ENCODE measurements at places on chromosomes 16 and 17.
A peak's percentile ranks its signal among the peaks of the same experiment; 100 is the strongest.

- no peak for DNase-seq
Observed at GRCh38 chr16:49377196-49377755, 3.7 kb downstream of the C16orf78 start.

- no peak for DNase-seq
Observed at GRCh38 chr17:64331366-64331765, 59.3 kb downstream of the PECAM1 start.

GRCh38 chr17:67132366-67132765, 88.0 kb downstream of the CACNG1 start:
- no peak for DNase-seq

GRCh38 chr17:32285746-32286517, 20.3 kb downstream of the RHBDL3 start:
- DNase-seq: peak; percentile 76

GRCh38 chr16:1494129-1494640, 1.0 kb downstream of the TELO2 start:
- no peak for DNase-seq

- DNase-seq: no peak
Observed at GRCh38 chr16:1776991-1777374, 4.0 kb upstream of the MRPS34 start.

DNA sequence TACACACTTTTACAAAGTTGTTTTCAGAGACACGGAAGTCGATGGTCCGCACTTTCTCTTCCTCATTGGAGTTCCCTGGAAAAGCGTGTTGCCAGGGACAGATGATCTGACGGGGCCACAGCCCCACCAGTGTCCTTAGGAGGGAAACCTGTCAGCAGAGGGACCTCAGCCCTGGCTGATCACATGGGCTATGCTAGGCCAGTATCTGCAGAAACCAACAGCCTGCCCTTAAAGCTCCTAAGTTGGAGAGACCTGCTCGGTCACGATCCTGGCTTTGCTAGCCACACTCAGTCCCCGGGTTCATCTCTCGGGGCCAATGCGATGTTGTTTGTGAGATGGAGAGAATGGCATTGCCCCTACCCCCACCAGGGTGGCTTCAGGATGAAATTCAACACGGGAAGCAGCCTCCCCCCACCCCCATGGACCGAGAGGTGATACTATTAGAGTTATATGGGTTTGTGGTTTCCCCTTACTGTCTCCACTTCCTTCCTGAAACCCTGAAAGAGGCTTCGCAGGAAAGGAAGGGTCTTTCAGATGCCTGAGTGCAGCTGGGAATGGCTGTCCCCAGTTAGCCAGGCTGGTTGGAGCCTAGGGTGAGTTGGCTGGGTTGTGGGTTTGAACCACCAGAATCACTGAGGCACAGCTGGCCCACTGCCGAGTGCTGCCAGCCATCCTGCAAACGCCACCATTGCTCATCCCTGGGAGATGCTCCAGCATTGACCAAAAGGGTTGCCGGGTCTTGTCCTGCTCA, 16.6 kb downstream of the RMI2 start:
- DNase-seq: no peak

GRCh38 chr17:60724647-60725046, 47.0 kb downstream of the BCAS3 start:
- no peak for DNase-seq

DNA sequence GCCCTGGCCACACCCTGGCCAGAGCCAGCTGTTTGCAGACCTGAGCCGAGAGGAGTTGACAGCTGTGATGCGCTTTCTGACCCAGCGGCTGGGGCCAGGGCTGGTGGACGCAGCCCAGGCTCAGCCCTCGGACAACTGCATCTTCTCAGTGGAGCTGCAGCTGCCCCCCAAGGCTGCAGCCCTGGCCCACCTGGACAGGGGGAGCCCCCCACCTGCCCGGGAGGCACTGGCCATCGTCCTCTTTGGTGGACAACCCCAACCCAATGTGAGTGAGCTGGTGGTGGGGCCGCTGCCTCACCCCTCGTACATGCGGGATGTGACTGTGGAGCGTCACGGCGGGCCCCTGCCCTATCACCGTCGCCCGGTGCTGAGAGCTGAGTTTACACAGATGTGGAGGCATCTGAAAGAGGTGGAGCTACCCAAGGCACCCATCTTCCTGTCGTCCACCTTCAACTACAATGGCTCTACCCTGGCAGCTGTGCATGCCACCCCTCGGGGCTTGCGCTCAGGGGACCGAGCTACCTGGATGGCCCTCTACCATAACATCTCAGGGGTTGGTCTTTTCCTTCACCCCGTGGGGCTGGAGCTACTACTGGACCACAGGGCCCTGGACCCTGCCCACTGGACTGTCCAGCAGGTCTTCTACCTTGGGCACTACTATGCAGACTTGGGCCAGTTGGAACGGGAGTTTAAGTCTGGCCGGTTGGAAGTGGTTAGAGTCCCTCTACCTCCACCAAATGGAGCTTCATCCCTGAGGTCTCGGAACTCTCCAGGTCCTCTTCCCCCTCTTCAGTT, 578 bp downstream of the AOC2 start:
- no peak for DNase-seq

GRCh38 chr17:17494870-17495535, 1.2 kb downstream of the RASD1 start:
- DNase-seq: peak; percentile 37

DNA sequence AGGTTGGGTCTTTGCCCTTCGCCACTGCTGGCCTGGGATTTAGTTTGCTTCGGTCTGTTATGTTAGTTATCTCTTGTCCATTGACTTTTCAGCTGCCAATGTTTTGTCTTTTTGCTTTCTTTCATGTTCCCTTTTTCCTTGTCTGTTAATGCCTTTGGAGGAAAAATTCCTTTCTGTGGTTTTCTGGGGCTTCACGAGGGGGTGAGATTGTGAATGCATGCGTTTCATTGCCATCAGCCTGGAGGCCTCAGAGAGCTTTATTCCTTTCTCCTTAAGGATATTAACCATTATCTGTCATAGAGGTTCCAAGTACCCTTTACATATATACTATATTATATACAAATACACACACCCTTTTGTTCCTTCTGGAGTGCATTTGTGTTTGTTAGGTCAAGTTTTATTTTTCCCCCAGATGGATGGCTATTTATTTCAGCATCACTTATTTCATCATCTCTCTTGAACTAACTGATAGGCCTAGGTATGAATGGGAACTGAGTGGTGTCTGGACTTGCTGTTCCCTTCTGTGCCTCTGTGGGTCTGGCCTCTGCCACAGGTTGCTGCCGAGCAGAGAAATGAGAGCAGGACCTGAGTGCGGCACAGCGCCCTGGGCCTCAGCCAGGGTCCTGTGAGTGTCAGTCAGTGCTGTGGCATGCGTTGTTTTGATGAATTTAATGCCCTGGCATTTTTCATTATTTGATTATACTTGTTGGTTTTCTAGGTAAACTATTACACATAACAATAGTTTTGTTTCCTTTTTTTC, 193.4 kb downstream of the LGALS9B start:
- no peak for DNase-seq

DNA sequence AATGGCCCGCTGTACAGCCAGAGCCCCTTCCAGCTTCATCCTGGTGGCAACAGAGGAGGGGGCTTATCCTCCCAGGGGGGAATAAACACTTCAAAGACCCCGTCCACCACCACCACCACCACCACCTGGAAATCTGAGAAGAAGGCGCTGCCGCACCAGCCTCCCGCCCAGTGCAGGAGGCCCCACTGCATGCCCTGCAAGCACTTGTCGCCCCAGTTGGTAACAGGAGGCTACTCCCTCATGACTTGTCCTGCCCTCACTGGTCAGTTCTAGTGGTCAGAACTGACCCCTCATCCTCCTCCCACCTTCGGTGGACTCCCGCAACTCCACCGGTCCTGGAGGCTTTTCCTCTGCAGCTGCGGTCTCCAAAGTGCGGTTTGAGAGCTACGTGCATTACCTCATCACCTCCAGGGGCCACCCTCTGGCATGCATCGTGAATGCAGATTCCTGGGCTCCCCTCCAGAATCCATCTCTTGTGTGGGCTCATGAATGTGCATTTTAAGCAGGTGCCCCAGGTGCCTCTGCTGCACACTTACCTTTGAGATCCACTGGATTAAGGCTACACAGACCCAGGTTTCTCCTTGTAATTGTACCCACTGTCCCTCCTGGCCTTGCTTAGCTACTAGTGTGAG, 71.8 kb downstream of the SRCIN1 start:
- DNase-seq: no peak

DNA sequence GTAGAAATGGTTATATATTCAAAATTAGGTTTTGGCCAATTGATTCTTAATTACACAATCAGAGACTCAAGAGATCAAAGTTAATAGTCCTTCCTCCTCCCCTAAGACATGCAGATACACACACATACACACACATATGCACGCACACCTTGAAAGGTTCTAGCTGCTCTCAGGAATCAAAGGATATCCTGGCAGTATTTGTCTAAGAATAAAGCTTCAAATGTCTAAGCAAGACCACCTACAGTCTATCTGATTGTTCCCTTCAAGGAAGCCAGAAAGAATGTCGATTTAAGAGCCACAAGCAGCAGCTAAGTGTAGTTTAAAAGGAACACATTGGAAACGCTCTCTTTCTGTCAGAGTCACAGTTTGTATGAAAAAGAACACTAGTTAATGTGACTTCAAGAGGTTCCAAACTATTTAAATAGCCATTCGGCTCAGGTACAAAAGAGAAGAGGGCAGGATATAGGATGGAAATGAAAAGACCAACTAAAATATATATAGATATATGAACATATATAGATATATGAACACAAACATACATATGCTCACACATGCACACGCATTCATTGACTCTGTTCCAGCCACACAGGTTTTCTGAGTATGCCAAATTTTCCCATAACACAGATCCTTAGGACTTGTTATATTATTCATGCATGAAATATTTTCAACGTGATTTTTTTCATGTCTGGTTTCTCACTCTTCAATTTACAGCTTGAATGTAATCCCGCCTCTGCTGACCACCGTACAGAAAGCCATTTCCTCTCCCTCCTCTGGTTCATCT, 79.0 kb downstream of the CDH8 start:
- no peak for DNase-seq

DNA sequence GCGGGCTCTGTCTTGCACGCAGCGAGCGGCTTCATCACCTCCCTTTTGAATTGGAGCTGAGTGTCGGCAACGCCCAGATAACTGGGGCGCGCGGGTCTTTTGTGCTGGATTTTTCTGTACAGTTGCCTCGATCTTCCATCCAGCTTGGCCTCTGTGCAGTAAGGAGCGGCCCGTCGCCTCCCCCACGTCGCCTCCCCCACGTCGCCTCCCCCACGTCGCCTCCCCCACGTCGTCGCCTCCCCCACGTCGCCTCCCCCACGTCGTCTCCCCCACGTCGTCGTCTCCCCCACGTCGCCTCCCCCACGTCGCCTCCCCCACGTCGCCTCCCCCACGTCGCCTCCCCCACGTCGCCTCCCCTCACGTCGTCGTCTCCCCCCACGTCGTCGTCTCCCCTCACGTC, 15.7 kb upstream of the PRR35 start:
- DNase-seq: no peak

DNA sequence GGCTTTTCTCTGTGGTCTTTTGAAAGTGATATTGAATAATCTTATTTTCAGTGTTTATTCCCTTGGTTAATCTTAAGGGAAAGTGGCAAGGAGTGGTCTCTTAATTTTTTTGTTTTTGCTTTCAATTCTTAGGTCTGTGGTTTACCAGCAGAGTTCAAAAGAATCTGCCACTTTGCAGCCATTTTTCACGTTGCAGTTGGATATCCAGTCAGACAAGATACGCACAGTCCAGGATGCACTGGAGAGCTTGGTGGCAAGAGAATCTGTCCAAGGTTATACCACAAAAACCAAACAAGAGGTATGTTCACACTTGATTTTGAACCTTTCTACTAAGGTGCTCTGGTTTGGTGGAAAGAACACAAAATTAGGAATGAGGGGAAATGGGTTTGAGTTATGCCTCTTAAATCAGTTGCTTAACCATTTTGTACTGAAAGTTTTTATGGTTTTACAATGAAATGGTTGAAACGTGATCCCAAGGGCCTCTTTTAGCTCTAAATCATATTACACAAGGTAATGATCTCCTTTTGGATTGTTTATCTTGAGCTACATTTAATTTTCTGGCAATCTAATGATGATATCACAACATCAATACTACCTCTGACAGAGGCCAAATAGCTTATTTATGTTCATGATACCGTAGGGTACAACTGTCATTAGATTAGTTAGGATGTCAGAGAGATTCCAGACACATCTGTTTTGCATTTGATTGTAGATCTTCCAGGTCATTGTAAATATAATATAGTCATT, 51.6 kb upstream of the CRISPLD2 start:
- no peak for DNase-seq

DNA sequence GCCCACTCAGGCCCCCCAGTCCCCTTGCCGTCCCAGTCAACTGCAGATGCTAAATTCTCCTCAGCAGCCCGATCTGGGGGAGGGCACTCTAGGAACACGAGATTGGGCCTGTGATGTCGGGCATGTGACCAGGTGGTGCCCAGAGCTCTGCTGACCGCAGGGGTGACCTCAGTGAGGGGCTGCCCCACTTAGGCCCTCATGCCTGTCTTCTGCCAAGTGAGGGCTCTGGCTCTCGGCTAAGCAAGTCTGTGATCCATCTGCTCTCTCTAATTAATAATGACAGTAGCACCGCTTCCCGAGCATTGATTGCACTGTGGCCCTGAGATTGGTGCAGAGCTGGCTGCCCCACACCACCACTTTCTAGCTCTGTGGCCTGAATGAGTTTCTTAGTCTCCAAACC, 138.8 kb downstream of the MRM1 start:
- no peak for DNase-seq

GRCh38 chr17:49557312-49558024, 18.2 kb upstream of the NXPH3 start:
- DNase-seq: peak; percentile 14

DNA sequence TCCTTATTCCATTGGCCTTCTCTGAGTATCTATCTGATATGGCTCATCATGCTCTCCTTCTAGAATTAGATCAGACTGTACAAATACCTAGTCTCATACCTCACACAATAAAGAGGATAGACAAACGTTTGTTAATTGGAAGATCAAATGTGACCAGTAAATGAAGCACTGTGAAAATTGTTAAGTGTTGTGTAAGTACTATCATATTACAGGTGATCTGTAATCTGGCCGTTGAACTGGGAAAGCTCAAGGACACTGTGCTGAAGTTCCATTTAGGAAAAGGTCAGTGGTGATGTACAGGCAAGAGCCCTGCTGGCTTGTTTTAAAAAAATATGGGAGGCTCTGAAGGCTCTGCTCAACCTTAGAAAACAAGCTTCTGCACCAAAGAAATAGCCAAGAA, 38.5 kb upstream of the CORO6 start:
- no peak for DNase-seq

- DNase-seq: no peak
Observed at GRCh38 chr17:73634629-73635028, 9.6 kb downstream of the SDK2 start.

DNA sequence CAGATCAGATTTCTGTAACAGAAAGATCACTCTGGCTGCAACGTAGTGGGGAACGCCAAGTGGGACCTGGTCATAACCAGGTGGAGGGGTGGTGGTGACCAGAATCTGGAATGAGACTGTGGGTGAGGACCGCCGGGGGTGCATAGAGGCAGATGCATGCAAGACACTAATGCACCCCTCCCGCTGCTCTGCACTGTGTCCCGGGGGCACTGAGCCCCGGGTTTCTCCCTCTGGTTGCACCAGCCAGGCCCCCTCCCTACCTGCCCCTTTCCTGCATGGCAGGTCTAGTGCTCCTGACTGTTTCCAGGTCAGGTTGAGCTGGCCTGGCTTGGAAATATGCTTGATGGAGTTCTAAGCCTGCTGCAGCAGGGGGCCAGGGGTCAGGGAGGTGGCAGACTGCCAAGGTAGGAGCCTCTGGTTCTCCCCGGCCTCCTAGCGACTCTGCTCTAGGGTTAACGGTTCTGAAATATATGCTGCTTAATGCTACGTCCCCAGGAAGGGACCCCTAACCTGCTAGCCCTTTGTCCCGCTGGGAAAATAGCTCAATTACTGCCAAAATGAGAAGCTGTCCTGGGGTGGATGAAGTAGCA, 94.3 kb downstream of the SDK2 start:
- DNase-seq: no peak

- DNase-seq: no peak
Observed at GRCh38 chr16:66487580-66488275, 60.6 kb downstream of the BEAN1 start.
